ENCODE measurements at places on chromosomes 3 and 15.

DNA sequence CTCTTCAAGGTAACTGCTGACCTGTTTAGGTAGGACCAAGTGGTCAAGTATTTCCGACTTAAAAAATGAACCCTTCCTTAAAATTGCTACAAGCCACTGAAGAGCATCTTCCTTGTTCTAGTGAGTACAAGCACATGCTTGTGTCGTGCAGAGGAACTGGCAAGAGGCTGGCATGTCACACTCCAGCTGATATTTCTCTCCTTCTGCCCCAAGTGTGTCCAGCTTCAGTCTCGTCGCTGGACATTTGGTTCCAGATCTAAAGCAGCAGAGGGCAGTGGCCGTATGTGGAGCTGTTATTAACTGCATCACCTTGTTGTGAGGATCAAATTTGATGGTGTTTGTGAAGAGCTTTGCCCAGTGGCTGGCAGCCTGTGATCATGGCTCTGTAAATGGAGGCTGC lies 10.0 kb downstream of the RBP2 start:
- DNase-seq = no peak

- DNase-seq = no peak
Measured at GRCh38 chr3:53616321-53616720, 121.9 kb downstream of the CACNA1D start.

DNA sequence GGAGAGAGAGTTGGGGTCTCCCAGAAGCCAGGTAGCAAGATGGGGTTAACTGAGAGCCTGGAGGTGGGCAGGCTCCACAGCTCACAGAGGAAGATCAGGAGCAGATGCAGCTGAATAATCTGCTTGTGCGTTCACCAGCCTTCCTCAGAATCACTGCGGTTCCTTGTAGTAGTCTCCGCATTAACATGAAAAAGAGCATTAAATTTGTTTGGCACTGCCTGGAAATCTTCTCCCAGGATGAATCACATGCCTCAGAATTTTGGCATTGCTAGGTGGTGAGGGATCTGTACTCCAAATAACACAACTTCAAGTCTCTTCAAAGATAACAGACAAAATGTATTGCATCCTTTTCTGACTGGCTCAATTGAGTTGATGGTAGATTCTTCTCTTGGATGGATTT lies 700.6 kb upstream of the ARRDC4 start:
- DNase-seq = no peak

DNA sequence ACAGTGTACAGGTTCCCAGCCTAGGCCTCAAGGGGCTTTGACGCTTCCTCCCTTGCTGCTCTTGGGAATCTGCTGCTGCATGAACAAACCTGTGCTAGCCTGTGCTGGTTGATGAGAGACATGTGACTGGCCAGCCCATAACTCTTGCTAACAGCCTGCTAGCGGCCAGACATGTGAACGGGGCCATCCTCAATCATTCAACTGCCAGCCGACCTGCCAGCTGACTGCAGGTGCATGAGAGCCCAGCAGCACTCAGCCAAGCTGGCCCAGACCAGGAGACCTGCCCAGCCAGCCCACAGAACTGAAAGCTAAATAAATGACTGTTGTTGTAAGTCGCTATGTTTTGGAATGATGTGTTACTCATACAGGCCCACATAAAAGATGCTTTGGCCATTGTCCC lies 82.4 kb upstream of the DLG1 start:
- no peak for DNase-seq
